ENCODE measurements at places on chromosomes 3 and 15. TPM values are rescaled to one million over a fixed set of nuclear protein-coding genes. Genes with fewer than 3 reads are reported as not detected.

The IMPG2 gene
- 0.32 TPM for total RNA-seq

DNA sequence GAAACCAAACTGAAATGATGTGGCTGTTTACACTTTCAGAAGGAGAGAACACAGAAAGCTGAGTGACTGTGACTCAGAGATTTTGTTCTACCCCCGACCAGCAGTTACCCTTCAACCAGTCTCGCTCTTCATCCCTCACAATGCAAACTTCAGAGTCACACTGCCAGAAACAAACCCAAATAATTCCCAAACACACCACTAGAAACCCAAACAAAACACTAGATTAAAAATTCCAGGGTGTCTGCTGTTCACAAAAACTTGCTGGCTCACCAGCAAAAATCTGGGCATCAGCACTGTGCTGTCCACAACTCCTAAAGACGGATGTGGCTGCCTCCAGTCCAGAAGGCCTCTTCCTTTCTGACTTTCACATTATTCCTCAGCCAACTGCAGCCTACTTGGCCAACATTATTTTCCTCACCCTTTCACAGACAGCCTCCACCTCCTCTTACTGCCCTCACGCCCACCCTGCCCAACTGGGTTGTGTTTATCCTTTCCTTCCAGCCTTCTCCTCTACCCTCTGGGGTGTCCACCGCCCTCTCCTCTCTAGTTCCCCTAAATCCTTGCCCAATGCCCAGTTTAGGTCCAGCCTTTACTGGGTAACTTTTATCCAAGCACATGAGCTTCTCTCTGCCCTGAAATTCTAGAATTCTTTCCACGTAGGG, 71.4 kb downstream of the MECOM start:
- no peaks in the 10 kb centered on the region for H3K36me3 ChIP-seq
- H3K27ac ChIP-seq = no peak overlapping the region
- no peak overlapping the region for H3K4me3 ChIP-seq

The GPX1 gene
- total RNA-seq = 127 TPM

DNA sequence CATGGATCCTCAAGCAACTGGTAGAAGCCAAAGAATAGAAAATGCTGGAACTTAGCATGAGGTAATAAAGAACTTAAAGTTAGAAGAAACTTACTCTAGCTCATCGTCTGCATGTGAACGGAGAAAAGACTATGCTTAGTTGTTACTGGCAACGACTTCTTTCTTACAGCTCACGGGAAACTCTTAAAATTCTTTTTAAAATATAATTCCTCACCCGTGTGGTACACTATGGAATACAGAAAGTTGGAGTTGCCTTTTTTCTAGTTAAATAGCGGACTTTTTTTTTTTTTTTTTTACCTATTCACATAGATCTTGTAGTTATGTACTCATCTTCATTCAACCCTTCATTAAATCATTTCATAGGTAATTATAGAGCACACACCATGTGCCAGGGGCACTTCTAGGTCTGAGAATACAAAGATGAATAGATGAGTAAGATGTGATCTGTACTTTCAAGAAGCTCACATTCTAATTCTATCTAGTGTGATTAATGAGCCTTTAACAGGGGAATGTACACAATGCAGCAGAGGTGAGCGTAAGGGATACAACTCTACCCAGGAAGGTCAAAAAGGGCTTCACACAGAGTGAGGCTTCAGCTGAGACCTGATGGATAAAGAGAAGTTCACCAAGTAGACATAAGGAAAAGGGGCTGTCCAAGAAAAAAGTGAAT, 18.4 kb upstream of the KCNMB2 start:
- H3K27me3 ChIP-seq = no peaks in the 10 kb centered on the region
- DNase-seq = no peak
- H3K4me1 ChIP-seq = no peaks in the 10 kb centered on the region
- H3K4me3 ChIP-seq = no peak overlapping the region
- H3K36me3 ChIP-seq = no peaks in the 10 kb centered on the region

GRCh38 chr3:181630853-181631252, 80.9 kb upstream of the SOX2 start:
- H3K4me1 ChIP-seq = no peaks in the 10 kb centered on the region
- H3K36me3 ChIP-seq = no peaks in the 10 kb centered on the region
- H3K4me3 ChIP-seq = no peak overlapping the region
- H3K27ac ChIP-seq = no peak overlapping the region

DNA sequence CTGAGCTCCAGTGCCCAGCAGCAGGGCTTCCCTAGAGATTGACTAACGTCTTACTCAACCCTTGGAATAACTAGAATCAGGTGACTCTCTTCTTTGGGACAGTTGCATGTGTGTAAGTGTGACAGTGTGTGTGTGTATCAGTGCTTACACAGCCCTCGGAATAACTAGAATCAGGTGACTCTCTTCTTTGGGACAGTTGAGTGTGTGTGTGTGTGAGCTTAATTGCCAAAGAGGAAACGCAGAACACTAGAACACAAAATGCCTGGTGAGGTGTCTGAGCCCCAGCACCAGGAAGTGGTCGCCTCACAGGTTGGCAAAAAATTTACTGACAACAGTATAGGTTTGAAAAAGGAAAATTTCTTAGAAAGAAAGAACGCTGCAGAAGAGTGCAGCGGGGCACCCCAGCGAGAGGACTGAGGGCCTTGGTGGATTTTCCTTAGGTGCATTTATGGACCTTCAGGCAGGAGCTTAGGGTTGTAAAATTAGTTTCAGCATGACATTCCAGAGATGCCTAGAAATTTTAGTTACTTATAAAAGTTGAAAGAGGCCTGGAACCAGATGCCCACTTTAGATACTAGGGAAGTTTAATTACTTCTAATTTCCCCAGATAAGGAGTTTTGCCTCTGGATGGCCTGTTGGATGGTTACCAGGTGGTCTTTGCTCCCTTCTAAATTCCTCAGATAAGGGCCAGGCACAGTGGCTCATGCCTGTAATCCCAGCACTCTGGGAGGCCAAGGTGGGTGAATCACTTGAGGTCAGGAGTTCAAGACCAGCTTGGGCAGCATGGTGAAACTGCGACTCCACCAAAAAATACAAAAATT, 3.7 kb upstream of the WDR82 start:
- no peaks in the 10 kb centered on the region for H3K27me3 ChIP-seq
- no peak overlapping the region for H3K4me3 ChIP-seq
- H3K27ac ChIP-seq = no peak overlapping the region
- DNase-seq = no peak

DNA sequence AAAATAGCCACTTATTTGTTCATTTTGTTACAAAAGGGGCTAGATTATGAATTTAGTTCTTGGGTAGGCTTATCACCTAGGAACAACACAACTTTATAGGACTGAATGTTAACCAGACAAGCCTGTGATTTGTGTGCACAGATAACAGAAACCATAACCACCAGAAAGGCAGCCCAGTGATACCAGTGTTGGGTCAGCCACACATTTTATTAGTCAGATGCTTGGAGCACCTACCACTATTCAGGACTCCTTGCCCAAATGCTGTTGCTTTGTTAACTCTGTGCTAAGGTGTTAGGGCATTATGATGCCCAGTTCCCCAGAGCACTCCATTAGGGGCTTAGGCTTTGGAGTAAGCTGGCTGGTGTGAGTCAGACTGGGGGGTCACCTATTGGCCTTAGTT, 22.5 kb downstream of the PLCL2 start:
- no peak for DNase-seq
- H3K27ac ChIP-seq = no peak overlapping the region
- peaks cover 3% of the 10 kb centered on the region for H3K4me1 ChIP-seq
- H3K4me3 ChIP-seq = no peak overlapping the region

- no peak overlapping the region for H3K4me3 ChIP-seq
- no peak for DNase-seq
- no peaks in the 10 kb centered on the region for H3K27me3 ChIP-seq
- no peaks in the 10 kb centered on the region for H3K36me3 ChIP-seq
- no peak overlapping the region for H3K27ac ChIP-seq
Observed at GRCh38 chr3:107092121-107092520, 285.1 kb upstream of the CCDC54 start.

The OSBPL10 gene
- 106 TPM for total RNA-seq

The GMPPB gene
- total RNA-seq = 13.6 TPM

DNA sequence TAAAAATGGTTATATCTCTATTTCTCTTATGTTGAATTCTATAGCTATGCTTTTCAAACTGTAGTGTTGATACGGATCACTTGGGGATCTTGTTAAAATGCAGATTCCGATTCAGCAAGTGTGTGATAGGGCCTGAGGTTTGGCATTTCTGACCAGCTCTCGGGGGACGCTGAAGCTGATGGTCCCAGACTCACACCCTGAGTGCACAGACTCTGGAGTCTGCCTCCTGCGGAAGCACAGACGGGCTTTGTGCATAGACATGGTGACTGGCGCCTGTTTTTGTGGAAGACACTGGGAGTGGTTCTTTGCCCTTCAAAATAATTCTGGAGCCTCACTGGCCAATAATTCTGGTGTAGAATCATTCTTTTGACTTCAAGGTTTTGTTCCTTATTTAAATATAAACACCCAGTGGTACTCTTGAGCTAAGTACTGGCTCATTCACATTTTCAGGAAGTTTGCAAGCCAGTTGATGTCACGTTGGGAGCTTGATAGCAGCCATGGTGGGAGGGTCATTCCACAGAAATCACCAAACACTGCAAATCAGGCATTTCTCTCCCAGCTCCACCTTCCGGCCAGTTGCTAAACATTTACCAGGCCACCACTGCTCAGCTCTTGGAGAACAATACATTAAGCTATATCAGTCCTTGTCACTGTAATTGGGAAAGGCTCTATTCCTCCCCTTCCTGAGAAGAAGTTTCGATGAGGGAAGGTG, 19.2 kb downstream of the CLDN11 start:
- no peak for DNase-seq
- no peak overlapping the region for H3K27ac ChIP-seq
- H3K36me3 ChIP-seq = no peaks in the 10 kb centered on the region
- no peaks in the 10 kb centered on the region for H3K4me1 ChIP-seq
- H3K27me3 ChIP-seq = no peaks in the 10 kb centered on the region

DNA sequence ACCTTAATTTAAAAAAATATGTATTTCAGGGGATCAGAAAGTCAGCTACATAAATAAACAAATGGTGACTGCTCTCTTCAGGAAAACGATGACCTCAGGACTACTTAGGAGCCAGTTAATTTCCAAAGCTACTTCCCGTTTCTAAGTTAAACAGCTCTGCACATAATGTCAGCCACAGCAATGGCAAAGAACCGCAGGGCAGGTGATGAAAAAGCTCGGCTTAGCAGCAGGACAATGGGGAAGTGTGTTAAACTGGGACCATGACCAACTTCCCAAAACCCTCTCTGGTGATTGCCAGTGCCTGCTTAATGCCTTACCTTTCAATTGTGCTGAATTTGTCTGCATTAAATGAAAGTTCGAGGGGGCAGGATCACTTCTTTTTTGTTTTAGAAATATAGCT, 258.9 kb downstream of the FHIT start:
- no peak for DNase-seq
- no peak overlapping the region for H3K27ac ChIP-seq
- no peaks in the 10 kb centered on the region for H3K4me1 ChIP-seq

The ITIH1 gene
- not detected for total RNA-seq

DNA sequence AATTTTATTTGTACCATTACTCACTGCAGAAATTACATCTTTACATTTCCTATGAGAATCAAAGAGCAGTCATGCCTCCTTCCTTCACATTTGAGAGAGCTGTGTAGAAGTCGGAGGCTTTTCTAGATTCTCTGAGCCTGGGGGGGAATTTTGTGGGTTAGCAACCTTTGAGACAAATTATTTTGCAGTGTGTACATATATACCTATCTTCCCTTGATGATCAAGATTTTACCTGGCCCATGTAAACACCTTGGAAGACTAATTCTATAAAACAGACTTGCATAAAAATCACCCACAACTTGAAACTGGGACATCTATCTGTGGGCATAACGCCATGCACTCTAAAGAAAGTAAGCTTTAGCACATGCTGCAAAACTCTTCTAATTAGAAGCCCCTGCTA, 491.5 kb upstream of the MDFIC2 start:
- H3K27me3 ChIP-seq = no peaks in the 10 kb centered on the region
- no peaks in the 10 kb centered on the region for H3K36me3 ChIP-seq
- H3K27ac ChIP-seq = no peak overlapping the region

The C3orf62 gene
- 1.6 TPM for total RNA-seq

DNA sequence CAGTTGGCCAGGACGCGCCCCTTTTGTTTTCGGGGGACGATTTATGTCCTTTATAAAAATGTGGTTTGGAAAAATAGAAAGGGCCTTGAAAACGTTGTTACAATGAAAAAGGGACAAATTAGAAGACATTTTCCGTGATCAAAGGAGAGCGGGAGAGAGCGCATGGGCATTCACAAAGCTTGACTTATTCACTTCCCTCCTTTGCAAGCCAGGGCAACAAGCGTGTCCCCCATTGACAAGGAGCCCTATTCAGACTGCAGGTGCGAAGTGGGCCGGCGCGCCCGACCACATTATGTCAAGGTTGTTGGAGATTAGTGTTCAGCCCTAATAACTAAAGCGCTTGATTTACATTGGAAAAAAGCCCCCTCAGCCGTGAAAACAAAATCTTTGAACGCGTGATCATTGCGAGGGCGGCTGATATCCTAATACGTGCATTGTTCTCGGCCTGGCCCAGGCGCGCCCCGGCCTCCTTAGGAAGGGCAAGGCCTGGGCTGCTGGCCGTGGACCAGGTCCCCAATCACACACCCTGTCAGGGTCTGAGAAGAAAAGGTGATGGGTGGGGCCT, 25.9 kb downstream of the ZIC4 start:
- DNase-seq = no peak
- H3K27me3 ChIP-seq = no peaks in the 10 kb centered on the region
- H3K4me1 ChIP-seq = no peaks in the 10 kb centered on the region
- no peak overlapping the region for H3K4me3 ChIP-seq

The SCAMP5 gene
- 46.6 TPM for total RNA-seq

- DNase-seq = peak; percentile 73
- no peaks in the 10 kb centered on the region for H3K36me3 ChIP-seq
- H3K27ac ChIP-seq = no peak overlapping the region
- H3K27me3 ChIP-seq = no peaks in the 10 kb centered on the region
- H3K4me3 ChIP-seq = no peak overlapping the region
- H3K4me1 ChIP-seq = no peaks in the 10 kb centered on the region
Observed at GRCh38 chr3:132210476-132211346, 106.5 kb upstream of the ACP3 start.

GRCh38 chr3:63946753-63947152, 34.6 kb upstream of the SCAANT1 start:
- H3K36me3 ChIP-seq = peaks cover 5% of the 10 kb centered on the region
- DNase-seq = no peak
- no peak overlapping the region for H3K4me3 ChIP-seq
- H3K4me1 ChIP-seq = peaks cover 22% of the 10 kb centered on the region
- no peaks in the 10 kb centered on the region for H3K27me3 ChIP-seq

- no peaks in the 10 kb centered on the region for H3K36me3 ChIP-seq
- H3K4me1 ChIP-seq = no peaks in the 10 kb centered on the region
- no peak overlapping the region for H3K27ac ChIP-seq
- no peak overlapping the region for H3K4me3 ChIP-seq
Observed at GRCh38 chr3:29937185-29937584, 656.3 kb downstream of the RBMS3 start.

DNA sequence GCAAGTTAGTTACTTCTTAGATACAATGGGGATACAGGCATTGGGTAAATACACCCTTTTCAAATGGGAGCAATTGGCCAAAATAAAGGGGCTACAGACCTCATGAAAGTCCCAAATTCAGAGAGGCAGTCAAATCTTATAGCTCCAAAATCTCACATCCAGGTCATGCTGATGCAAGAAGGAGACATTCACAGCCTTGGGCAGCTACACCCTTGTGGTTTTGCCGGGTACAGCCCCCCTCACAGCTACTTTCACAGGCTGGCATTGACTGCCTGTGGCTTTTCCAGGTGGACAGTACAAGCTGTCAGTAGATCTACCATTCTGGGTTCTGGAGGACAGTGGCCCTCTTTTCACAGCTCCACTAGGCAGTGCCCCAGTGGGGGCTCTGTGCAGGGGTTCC, 17.5 kb upstream of the PLSCR1 start:
- H3K4me1 ChIP-seq = no peaks in the 10 kb centered on the region
- H3K27ac ChIP-seq = no peak overlapping the region
- no peak for DNase-seq
- H3K4me3 ChIP-seq = no peak overlapping the region
- no peaks in the 10 kb centered on the region for H3K27me3 ChIP-seq

The ERC2 gene
- total RNA-seq = 3.7 TPM

The AHSG gene
- total RNA-seq = not detected

Measured in Karpas-422 (cell line).